ENCODE measurements at places on chromosomes 5 and 9.

DNA sequence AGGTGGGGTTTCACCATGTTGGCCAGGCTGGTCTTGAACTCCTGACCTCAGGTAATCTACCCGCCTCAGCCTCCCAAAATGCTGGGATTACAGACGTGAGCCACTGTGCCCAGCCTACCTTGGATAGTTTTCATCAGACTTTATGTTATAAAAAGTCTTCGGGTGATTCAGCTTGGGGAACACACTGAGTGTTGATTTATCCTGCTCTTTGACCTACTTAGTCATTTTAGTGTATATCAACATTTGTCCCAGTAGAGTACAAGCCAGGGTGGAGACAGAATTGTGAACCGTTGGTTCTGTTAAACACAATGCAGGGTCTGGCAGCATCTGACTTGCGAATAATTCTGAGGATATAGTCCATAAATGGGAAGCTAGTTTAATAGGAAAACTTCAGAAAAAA is 39.7 kb downstream of the NFX1 start:
- no peak for DNase-seq

GRCh38 chr9:135544981-135545635 is 818 bp upstream of the OBP2A start:
- DNase-seq, result no peak

- no peak for DNase-seq
These were observed 20.1 kb upstream of the SLC25A48 start for GRCh38 chr5:135814316-135814715.

DNA sequence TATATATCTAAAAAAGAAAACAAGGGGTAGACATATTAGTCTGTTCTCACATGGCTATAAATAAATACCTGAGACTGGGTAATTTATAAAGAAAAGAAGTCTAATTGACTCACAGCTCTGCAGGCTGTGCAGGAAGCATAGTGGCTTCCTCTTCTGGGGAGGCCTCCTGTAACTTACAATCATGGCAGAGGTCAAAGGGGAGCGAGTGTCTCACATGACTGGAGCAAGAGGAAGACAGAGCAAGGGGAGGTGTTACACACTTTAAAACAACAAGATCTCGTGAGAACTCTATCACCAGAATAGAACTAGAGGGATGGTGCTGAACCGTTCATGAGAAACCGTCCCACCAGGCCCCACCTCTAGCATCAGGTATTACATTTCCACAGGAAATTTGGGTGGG is 616.8 kb downstream of the TLE4 start:
- DNase-seq, result peak; percentile 7

DNA sequence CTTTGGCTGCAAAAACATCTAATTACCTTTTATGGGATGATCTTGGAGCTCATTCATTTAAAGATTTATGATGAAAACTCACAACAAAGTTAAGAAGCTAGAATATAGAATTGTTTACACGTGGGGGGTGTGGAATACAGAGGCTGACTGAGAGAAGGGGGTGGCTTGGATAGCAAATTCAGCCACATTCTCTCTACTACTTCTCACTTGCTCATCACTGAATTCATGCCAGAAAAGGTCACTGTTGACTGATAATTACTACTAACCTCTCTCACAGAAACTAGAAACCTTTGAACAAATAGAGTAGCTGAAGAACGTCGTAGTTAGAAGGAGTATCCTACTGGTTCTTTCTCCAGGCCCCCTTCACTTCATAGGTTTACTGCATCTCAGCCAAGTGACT is 808.2 kb downstream of the BRINP1 start:
- DNase-seq, result no peak

DNA sequence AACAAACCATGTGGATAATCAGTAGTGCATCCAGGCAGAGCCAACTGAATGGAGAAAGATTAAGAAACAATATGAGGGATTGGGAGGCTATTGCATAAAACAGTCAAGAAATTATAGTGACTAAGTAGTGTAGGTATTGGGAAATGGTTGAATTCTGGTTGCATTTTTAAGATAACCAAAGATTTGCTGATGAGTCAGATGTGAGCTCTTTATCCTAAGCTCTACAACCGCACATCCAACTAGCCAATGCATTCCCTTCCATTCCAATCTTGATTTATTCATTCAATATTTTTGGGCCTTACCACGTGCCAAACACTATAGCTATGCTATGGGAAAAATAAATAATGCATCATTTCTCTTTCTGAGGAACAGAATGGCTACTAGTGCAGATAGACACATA is 524.5 kb upstream of the RGMB start:
- no peak for DNase-seq

- no peak for DNase-seq
These were observed 18.2 kb downstream of the OR2S2 start for GRCh38 chr9:35939679-35940250.

- DNase-seq, result peak; percentile 36
These were observed 24.5 kb downstream of the GLRX start for GRCh38 chr5:95798048-95798447.

- DNase-seq, result no peak
These were observed 163.3 kb upstream of the WWC1 start for GRCh38 chr5:168128111-168128510.

DNA sequence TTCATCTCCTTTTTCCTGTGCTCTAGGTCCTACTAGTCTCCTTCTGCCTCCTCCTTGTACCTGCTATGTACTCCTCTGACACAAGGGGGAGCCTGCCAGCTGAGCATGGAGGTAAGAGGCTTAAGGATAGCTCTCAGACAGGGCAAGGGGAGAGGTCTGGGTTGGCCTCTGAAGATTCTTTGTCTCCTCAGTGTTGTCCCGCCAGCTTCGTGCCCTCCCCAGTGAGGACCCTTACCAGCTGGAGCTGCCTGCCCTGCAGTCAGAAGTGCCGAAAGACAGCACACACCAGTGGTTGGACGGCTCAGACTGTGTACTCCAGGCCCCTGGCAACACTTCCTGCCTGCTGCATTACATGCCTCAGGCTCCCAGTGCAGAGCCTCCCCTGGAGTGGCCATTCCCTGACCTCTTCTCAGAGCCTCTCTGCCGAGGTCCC is 3.8 kb downstream of the CREB3 start:
- DNase-seq, result peak; percentile 72

- DNase-seq, result no peak
These were observed 7.5 kb downstream of the ZNF484 start for GRCh38 chr9:92870289-92870688.

- no peak for DNase-seq
These were observed 106.0 kb upstream of the PTPN3 start for GRCh38 chr9:109604131-109604530.

DNA sequence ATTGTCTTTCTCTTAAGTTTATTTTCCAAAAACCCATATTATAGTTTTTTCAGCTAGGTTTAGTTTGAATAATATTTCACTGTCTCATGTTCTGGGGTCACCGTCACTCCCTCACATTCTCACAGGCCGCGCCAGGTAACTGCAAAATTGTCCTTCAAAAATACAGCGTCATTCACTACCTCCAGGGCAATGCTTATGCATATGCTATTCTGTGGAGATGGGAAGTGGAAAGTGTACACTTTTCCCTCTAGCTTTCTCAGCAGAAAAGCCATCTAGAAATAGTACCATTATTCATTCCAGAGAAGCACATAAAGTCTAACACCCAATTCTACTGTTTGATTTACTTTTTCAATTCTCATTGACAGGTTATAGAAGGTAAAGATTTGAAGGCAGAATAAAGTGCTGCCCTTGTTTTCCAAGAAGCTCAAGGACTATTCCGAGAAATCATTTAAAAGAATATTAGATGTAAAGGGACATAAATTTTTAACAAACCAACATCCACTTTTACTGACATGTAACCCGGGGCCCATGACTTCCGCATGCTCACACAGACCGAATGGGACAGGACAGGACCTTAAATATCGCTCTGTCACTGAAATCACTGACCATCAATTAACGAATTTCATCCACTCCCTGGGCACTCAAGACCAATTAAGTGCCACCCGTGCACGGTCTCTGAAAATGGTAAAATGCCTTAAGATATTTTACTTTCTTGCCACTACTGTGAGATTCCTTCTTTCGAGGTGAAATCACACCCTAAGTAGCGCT is 720 bp downstream of the NUDT12 start:
- DNase-seq, result no peak

DNA sequence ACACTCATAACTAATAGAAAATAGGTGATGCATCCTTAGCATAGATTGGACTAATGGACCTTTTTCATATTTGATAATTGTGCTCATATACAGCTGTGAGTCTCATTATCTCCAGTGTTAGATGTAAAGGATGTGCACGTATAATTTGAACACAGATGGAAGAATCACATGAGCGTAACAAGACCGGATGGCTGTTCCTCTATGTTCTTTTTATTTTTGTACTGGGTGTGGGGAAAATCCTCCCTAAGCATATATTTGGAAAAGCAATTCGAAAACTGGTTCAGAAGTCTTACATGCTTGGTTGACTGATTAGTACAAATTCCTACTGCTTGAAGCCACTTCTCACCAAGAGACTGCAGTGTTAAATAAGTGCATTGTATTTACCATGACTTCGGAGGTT is 230.2 kb downstream of the AOPEP start:
- DNase-seq, result no peak

DNA sequence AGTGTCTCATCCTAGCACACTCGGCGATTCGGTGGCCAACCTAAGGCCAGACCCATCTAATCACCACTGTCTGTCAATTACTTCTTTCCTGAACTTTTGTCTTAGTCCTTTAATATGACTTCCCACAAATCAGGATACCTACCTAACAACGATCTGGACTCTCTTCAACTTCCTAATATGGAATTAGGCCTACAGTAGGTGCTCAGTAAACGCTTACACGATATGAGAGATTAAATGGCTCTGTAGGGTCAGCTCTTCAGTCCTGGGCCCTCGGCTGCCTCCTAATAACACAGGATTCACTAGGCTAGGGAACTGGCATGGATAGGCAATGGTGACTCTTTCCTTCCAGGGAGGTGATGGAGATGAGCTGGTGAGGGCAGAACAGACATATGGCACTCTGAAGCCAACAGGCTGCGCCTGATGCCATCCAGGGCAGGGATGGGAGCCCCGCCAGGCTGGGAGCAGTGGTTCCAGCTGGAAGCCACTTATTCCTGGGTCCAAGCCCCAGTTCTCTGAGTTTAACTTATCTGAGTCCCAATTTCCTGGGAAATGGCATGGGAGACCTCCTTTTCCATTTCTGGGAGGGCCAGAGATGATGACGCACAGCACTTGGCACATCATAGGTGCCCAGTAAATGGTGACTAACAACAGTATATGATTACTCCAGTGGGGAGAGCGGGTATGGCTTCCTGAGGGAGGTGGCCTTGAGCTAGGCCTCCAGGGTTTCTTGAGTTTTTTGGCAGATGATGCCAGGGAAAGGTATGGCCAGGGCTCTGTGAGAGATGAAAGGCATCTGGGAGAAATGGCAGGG is 7.3 kb downstream of the PDGFRB start:
- no peak for DNase-seq

GRCh38 chr5:83628360-83628759 is 92.3 kb downstream of the HAPLN1 start:
- DNase-seq, result no peak

DNA sequence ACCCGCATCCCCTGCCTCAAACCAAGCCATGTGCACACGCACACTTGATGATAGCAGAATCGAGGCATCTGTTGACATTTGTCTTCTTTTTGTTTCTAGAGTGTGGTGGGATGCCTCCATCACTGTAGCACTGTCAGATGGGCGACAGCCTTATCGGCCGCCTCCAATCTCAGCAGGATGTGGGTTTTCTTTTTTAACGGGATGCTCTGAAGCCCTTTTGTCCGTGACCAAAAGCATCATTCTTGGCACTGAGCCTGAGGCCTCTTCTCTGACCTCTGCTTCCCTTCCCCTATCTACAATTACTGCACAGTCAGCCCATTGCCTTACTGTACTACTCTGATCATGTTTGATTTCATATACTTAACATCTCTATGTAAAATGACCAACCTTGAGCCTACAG is 78.3 kb downstream of the LMNB1 start:
- DNase-seq, result no peak

- no peak for DNase-seq
These were observed 289.2 kb upstream of the TMEM161B start for GRCh38 chr5:88557881-88558280.

- DNase-seq, result peak; percentile 28
These were observed 42.1 kb upstream of the MAST4 start for GRCh38 chr5:66553916-66554575.

GRCh38 chr5:136631186-136631585 is 265.8 kb upstream of the TRPC7 start:
- DNase-seq, result no peak

- DNase-seq, result no peak
These were observed 303.5 kb upstream of the ST8SIA4 start for GRCh38 chr5:101206534-101206933.

GRCh38 chr9:36276781-36277181 is 18.5 kb upstream of the GNE start:
- DNase-seq, result no peak

GRCh38 chr9:26954050-26954508 is 2.1 kb upstream of the IFT74 start:
- DNase-seq, result peak; percentile 73

- DNase-seq, result peak; percentile 63
These were observed 83.0 kb upstream of the PRLR start for GRCh38 chr5:35313291-35313690.

- DNase-seq, result no peak
These were observed 36.3 kb upstream of the KCNN2 start for GRCh38 chr5:114325541-114325940.

DNA sequence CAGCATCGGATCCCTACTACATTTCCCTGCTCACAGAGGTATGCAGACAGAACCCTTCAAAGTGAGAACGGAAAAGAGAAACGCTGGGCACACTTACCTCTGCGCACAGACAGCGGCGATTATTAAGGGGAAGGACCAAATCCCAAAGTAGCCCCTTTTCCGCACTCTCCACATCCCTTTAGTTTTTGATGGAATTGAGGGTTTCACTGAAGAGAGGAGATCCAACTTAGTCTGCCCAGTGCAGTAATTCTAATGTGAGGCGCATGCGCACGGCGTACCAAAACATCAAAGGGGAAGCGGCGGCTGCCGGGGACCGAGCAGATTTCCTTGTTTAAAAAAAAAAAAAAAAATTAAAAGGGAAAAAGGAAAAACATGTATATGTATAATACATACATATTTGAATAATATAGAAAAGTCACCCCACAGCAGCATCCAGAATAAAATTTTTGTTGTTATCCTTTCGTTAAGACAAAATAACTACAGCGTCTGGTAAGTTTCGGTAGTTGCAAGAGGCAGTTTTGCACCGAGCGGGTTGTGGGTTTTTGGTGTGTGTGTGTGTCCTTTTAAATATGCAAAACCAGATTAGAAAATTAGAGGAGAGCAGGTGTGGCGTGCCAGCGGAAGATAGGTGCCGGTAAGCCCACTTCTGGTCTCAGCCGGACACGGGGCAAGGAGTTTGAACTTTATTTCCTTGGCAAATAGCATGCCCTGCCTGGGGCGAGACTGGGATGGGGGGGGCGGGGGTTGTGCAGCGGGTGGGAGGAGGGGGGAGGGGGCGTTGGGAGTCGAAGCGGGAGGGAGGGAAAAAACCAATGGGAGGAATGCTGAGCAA is at the start of gene GABRB2:
GABRB2 (minus strand) TSS at position 256 of the 832 bp plus-strand sequence; CDS start at position 174, 82 bp downstream.
- peak; percentile 51 for DNase-seq

- no peak for DNase-seq
These were observed 1.2 kb downstream of the PTBP3 start for GRCh38 chr9:112332214-112332613.

- no peak for DNase-seq
These were observed 62.7 kb downstream of the RGMB start for GRCh38 chr5:98836175-98836574.

Measured in NB4 (cell line).